ENCODE measurements at places on chromosomes 11 and 22. TPM values are rescaled to one million over a fixed set of nuclear protein-coding genes. Genes with fewer than 3 reads are reported as not detected.

- no peak for DNase-seq
Observed at GRCh38 chr11:85748455-85748891, 62.5 kb downstream of the SYTL2 start.

Gene BIK
- 0.86 TPM for polyA plus RNA-seq

DNA sequence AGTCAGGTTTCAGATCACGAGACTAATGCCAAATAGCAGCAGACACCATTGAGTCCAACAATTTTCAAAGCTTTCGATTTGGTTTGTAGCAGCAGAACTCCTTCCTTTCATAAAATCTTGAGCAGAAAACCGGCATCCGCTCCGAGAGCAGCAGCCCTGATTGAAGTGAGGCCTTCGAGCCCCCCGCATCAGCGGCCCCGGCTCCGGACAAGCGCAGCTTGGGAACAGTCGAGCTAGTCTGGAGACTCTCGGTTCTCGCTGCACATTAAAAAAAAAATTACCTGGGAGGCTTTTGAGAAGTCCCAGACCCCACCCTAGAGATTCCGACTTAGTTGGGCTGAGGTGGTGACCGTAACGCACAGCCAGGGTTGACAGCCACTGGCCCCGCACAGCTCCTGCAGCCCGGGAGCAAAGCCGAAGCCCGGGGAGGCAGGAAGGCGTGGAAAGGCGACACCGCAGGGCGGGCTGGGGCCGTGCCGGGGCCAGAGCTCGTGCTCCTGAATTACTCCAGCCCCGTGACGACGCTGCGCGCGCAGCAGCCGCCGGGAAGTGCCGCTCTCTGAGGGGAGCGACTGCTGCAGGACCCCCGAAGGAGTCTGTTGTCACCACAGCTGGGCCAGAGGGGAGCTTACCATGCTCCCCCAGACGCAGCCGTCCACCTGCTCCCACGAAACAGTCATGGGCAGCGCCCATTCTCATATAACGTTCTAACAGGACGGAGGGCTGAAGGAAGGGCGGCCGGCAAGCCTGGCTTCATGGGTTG lies 57.8 kb downstream of the SPATA19 start:
- DNase-seq, result no peak

Gene TSPAN18
- 1.1 TPM for polyA plus RNA-seq

Gene ZNF408
- polyA plus RNA-seq, result 11.7 TPM

Gene ZBTB44
- 7.2 TPM for polyA plus RNA-seq

Gene SLC43A1
- polyA plus RNA-seq, result 10.9 TPM

DNA sequence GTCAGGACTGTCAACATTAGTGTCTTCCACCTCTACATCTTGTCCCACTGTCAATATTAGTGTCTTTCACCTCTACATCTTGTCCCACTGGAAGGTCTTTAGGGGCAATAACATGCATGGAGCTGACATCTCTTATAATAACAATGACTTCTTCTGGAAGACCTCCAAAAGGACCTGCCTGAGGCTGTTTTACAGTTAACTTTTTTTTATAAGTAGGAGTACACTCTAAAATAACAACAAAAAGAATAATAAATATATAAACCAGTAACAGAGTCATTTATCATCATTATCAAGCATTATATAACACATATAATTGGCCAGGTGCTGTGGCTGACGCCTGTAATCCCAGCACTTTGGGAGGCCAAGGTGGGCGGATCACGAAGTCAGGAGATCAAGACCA lies 57.5 kb downstream of the PAK1 start:
- DNase-seq, result no peak

GRCh38 chr11:35063488-35063931 lies 75.5 kb upstream of the CD44 start:
- DNase-seq, result no peak

- no peak for DNase-seq
Observed at GRCh38 chr11:44905131-44905866, 45.4 kb downstream of the TP53I11 start.

GRCh38 chr11:85951049-85951405 lies 95.8 kb downstream of the CCDC83 start:
- DNase-seq, result no peak

Gene INS
- not detected for polyA plus RNA-seq

- DNase-seq, result no peak
Observed at GRCh38 chr11:122149202-122149601, 33.2 kb upstream of the BLID start.

Gene SCGB1A1
- polyA plus RNA-seq, result not detected

- no peak for DNase-seq
Observed at GRCh38 chr11:2963112-2963754, 28.9 kb downstream of the NAP1L4 start.

Gene TBX1
- not detected for polyA plus RNA-seq

Gene SCGB2A2
- polyA plus RNA-seq, result not detected

DNA sequence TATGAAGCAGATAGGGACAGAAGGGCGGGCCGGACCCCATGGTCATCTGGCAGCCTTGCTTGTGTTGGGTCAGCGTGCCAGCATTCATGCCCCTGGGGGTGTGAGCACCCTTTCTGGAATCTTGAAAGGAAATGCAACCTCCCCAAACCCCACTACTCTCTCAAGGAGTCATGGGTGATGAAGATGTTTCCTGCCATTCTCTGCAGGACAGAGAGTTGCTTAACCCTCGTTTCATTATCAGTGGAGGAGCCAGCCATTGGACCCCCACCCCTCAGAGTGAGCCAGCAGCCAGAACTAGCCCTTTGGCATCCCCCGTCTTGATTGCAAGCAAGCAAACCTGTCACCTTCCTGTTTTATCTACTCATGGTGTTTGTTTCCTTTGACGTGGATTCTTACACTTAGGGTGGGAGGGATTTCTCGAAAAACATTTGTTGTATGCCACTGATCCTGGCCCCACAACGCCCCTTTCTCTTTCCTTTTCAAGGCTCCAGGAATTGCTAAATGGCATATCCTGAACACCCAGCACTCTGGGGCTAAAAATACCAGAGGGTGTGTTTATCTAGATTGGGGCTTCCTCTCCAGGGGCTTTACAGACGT lies 258.3 kb downstream of the ETS1 start:
- DNase-seq, result peak; percentile 22

All from naive B cell (primary cell).